NCI-H1694 treated with DMSO at 0.1 percent for 48 hours (cell line): ENCODE measurements at places on chromosomes 16 and 17.

- no peak for DNase-seq
These were observed 14.9 kb downstream of the DUS2 start for GRCh38 chr16:68037841-68038597.

DNA sequence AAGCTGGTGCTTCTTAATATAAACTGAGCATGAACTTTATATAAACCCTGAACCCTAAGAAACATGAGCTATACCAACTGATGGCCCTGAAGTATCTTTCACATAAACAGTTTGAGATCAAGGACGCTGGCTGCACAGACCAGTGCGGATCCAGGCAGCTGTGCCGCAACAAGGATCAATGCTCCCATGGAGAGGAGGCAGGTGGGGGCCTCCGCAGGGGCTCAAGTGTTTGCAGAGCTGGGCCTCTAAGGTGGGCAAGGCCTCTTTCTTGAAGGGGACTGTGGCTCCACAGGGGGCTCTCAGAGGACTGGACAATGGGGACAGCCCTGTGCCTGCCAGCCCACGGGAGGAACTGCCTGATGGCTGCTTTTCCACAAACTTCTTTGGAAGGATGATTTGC lies 46.0 kb downstream of the NDEL1 start:
- no peak for DNase-seq

DNA sequence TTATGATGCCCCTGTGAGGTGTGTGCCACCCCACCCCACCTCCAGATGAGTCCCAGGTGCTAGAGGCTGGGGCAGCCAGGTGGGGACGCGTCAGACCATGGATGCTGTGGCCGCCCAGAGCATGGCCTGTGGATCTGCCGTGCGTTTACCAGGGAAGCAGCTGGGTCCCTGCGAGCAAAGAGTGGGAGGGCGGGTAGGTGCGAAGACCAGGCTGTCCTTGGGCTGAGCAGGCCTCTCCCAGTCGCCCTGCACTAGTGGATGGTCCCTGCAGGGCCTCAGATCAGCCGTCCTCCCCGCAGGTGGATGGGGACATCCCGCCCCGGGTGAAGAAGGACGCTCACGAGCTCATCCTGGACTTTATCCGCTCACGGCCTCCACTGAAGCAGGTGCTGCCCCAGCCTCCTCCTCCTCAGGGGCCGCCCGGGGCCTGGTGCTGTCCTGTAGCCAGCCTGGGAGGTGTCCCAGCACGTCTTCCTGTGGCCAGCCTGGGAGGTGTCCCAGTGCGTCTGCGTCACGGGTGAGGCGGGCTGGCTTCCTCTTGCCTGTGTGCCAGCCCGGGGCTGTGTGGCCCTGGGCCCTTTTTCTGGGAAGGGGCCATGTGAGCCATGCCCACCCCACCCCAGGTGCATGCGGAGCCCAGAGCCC lies 18.0 kb upstream of the TCF25 start:
- no peak for DNase-seq

DNA sequence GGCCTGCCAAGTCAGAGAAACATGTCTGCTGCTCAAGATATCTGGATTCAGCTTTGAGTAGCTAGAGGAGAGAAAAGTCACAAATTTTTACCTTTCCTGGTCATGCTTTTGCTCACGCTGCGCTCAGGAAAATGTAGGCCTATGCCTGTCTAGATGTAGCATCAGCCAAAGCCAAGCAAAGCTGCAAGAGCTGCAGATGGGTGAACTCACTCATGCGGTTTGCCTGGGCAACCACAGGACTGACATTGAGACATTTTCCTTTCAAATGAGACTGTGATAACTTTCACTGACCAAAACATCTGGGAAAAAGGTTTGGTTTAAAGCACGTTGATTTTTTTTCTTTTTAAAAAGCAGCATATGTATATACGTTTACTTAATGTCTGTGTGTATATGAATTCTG lies 34.0 kb upstream of the NAGLU start:
- no peak for DNase-seq

DNA sequence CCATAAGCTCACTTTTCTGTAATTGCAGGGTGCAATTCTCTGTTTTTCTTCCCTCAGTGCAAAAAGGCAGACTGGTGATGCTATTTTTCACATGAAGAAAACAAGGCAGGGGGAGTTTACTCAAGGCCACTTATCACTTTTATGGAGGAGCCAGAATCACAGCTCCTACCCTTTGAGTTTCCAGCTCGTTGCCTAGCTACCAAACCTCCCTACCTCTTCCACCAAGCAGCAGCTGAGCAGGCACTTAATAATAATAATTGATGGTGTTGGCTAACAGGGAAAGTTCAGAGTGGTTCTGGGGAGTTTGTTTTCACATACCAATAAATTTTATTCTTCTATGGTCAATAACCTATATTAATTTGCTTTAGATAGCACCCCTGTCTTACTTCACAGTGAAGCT lies 31.9 kb upstream of the MPHOSPH6 start:
- no peak for DNase-seq

DNA sequence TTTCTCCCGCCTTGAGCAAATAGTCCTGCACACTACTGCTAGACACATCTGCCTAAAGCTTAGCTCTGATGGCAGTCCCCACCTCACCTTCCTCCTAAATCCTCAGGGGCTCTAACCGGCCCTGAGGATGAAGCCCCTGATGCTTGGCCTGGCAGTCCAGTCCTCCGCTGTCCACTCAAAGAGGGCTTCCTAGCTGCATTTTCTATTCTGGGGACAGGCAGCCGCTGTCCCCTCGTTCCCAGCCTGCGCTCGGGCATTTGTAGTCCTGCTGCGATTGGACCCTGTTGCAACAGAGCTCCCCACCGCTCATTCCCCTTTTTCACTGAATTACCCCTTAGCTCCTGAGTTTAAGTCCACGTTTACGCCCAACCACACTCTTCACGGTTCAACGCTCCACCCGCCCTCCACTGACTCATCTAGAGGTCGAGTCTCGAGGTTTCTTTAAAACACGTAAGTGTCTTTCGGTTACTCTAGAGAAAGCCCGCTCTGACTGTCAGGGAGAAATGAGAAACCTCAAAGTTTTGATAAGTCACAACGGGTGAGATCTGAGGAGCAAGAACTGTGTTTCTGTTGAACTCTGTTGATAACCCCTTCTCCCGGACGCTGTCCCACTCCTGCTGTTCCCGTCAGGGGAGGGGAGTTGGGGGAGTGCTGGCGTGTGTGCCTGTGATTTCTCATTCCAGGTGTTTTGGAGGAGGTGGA lies 4.5 kb downstream of the CCR7 start:
- no peak for DNase-seq

DNA sequence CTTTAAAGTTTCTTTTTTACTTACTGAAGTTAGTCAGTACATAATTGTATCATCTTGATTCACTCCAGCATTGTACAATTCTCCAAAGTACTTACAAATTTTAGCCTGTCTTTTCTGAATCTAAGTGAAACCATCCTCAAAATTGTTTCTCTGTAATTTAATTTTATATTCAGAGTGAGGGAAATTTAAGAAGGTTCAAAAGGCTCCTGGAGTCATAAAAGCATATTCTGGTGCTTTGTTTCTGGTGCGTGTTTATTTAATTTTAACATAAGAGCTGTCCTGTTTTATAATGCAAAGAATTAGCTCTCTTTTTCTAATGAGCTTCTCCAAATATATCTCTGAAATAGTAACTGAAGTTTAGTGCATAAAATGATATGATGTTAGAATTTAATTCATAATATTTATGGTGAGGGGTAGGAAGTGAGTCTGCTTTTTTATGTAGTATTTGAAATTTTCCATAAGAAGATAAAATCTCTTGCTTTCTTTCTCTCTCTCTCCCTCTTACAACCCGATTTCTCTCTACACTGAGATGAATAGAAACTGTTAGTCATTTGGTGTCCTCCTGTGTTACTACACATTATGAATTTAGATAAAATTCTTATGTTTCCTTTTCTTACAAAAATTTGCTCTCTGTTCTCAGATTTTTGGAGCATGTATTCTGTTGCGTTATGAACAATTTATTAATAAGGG lies 339.8 kb downstream of the BCAS3 start:
- no peak for DNase-seq
